ENCODE measurements at places on chromosomes 6 and 20.

GRCh38 chr6:133341607-133342158, 100.5 kb downstream of the EYA4 start:
- H3K27me3 ChIP-seq = no peaks in the 10 kb centered on the region
- H3K4me3 ChIP-seq = no peak overlapping the region
- no peak overlapping the region for H3K27ac ChIP-seq
- no peaks in the 10 kb centered on the region for H3K36me3 ChIP-seq
- DNase-seq = no peak

DNA sequence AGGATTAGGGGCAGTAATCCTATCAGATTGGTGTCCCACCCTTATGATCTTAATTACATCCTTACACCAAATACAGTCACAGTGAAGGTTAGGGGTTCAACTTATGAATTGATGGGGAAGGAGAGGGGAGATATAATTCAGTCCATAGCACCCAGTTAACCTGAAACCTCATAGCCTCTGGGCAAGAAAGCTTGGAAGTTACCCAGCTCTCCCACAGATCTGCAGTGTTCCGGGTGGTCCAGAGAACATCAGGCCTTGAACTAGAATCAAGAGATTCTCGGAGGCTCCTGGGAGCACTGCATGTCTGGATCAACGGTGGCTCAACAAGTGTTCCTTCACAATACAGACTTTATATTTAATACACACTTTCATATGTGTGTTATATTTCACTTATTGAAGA, 392.6 kb upstream of the MARCKS start:
- H3K27me3 ChIP-seq = no peaks in the 10 kb centered on the region
- DNase-seq = no peak
- H3K36me3 ChIP-seq = no peaks in the 10 kb centered on the region
- H3K27ac ChIP-seq = no peak overlapping the region

GRCh38 chr6:56938649-56939191, 16.2 kb upstream of the BEND6 start:
- H3K4me1 ChIP-seq = no peaks in the 10 kb centered on the region
- H3K4me3 ChIP-seq = no peak overlapping the region
- H3K27me3 ChIP-seq = no peaks in the 10 kb centered on the region
- H3K27ac ChIP-seq = no peak overlapping the region

- no peak overlapping the region for H3K4me3 ChIP-seq
- H3K27ac ChIP-seq = peak overlapping the region; percentile 68
- no peak for DNase-seq
- H3K36me3 ChIP-seq = no peaks in the 10 kb centered on the region
- H3K27me3 ChIP-seq = no peaks in the 10 kb centered on the region
- H3K4me1 ChIP-seq = peaks cover 9% of the 10 kb centered on the region
Measured at GRCh38 chr6:41878961-41879405, 16.2 kb downstream of the USP49 start.

- no peaks in the 10 kb centered on the region for H3K4me1 ChIP-seq
- no peaks in the 10 kb centered on the region for H3K27me3 ChIP-seq
- H3K27ac ChIP-seq = no peak overlapping the region
- DNase-seq = no peak
- H3K36me3 ChIP-seq = no peaks in the 10 kb centered on the region
Measured at GRCh38 chr20:52270696-52271095, 79.1 kb upstream of the ZFP64 start.

GRCh38 chr20:43151901-43152300, 37.8 kb downstream of the PTPRT start:
- no peaks in the 10 kb centered on the region for H3K4me1 ChIP-seq
- no peak overlapping the region for H3K4me3 ChIP-seq
- H3K36me3 ChIP-seq = peaks cover 5% of the 10 kb centered on the region
- H3K27me3 ChIP-seq = no peaks in the 10 kb centered on the region
- H3K27ac ChIP-seq = no peak overlapping the region
